Hair follicle dermal papilla cell (primary cell): ENCODE measurements at places on chromosomes 7 and 10. TPM values are rescaled to one million over a fixed set of nuclear protein-coding genes. Genes with fewer than 3 reads are reported as not detected.

IDI2 gene
- total RNA-seq, result not detected in 2 replicates

OR6B1 gene
- not detected in 2 replicates for total RNA-seq

AKR1C4 gene
- not detected in 2 replicates for total RNA-seq

PILRA gene
- 0.36 TPM in 1 of 2 replicates, not detected in the other for total RNA-seq

GNG11 gene
- 19.0 and 21.4 TPM in 2 replicates for total RNA-seq

ANXA8 gene
- 0.97 and 1.1 TPM in 2 replicates for total RNA-seq

PRKAR2B gene
- 0.49 and 0.97 TPM in 2 replicates for total RNA-seq

C7orf33 gene
- total RNA-seq, result not detected in 2 replicates

CYP2C19 gene
- total RNA-seq, result not detected in 2 replicates

FAM20C gene
- 70.4 and 95.6 TPM in 2 replicates for total RNA-seq

RTKN2 gene
- total RNA-seq, result 0.61 and 0.65 TPM in 2 replicates

INA gene
- 12.8 and 13.0 TPM in 2 replicates for total RNA-seq

NPFFR1 gene
- total RNA-seq, result not detected in 2 replicates

LRRC18 gene
- not detected in 2 replicates for total RNA-seq

COL13A1 gene
- total RNA-seq, result 9.5 and 15.4 TPM in 2 replicates

GCK gene
- total RNA-seq, result 0.36 and 1.1 TPM in 2 replicates

SH2D4B gene
- not detected in 2 replicates for total RNA-seq

ACBD7 gene
- 0.32 TPM in 1 of 2 replicates, not detected in the other for total RNA-seq

SEMA4G gene
- total RNA-seq, result 0.85 and 1.8 TPM in 2 replicates

SLC37A3 gene
- total RNA-seq, result 64.1 and 79.8 TPM in 2 replicates

SUV39H2 gene
- total RNA-seq, result 6.8 and 8.6 TPM in 2 replicates

TACC2 gene
- 7.0 and 9.7 TPM in 2 replicates for total RNA-seq

UBE2D1 gene
- total RNA-seq, result 17.8 and 19.1 TPM in 2 replicates

FZD1 gene
- 43.2 and 43.6 TPM in 2 replicates for total RNA-seq

OPN1SW gene
- total RNA-seq, result not detected in 2 replicates

FGL2 gene
- total RNA-seq, result 0.16 and 0.49 TPM in 2 replicates

MKRN1 gene
- total RNA-seq, result 50.8 and 60.4 TPM in 2 replicates

LRCH4 gene
- 22.1 and 28.4 TPM in 2 replicates for total RNA-seq

CTNNA3 gene
- under 0.01 and 0.24 TPM in 2 replicates for total RNA-seq

AGAP3 gene
- total RNA-seq, result 42.9 and 73.5 TPM in 2 replicates

HOXA6 gene
- not detected in 2 replicates for total RNA-seq

VGF gene
- 0.16 TPM in 1 of 2 replicates, not detected in the other for total RNA-seq

GRB10 gene
- total RNA-seq, result 55.3 and 62.5 TPM in 2 replicates

PIP gene
- total RNA-seq, result not detected in 2 replicates

GNGT1 gene
- total RNA-seq, result not detected in 2 replicates

ATOH7 gene
- total RNA-seq, result not detected in 2 replicates

ASAH2 gene
- total RNA-seq, result 0.12 and 0.49 TPM in 2 replicates

PLXDC2 gene
- total RNA-seq, result 3.0 and 6.7 TPM in 2 replicates

LHFPL3 gene
- not detected in 2 replicates for total RNA-seq

RBP4 gene
- total RNA-seq, result 0.85 TPM in 1 of 2 replicates, not detected in the other

KCNH2 gene
- total RNA-seq, result 0.16 TPM in 1 of 2 replicates, not detected in the other
